ENCODE measurements at places on chromosomes 2 and 18. TPM values are rescaled to one million over a fixed set of nuclear protein-coding genes. Genes with fewer than 3 reads are reported as not detected.

The IL36B gene
- total RNA-seq = not detected

The SH3RF3 gene
- 0.40 TPM for total RNA-seq

The ATP6V1C2 gene
- total RNA-seq = not detected

The HEATR5B gene
- total RNA-seq = 24.3 TPM

The LYPD1 gene
- total RNA-seq = not detected

The ASXL3 gene
- total RNA-seq = not detected

The DCC gene
- not detected for total RNA-seq

The CIDEA gene
- not detected for total RNA-seq

The SMAD4 gene
- total RNA-seq = 91.3 TPM

The FAM98A gene
- 28.9 TPM for total RNA-seq

All from activated naive CD4-positive, alpha-beta T cell treated with anti-CD3 and anti-CD28 coated beads, Interleukin-2, amount 10 ng/mL, durations not matched to agents 5 hours and 36 hours (primary cell).